ENCODE measurements at places on chromosomes 3 and 15. TPM values are rescaled to one million over a fixed set of nuclear protein-coding genes. Genes with fewer than 3 reads are reported as not detected.

GAP43 gene
- 21.3 TPM for polyA plus RNA-seq

ACSBG1 gene
- polyA plus RNA-seq: 3.8 TPM

AADACL2 gene
- not detected for polyA plus RNA-seq

OR5K2 gene
- not detected for polyA plus RNA-seq

All from Purkinje cell (primary cell).